Caudate nucleus (tissue), 63 donors: ENCODE measurements at places on chromosomes 4 and X.
A peak's percentile ranks its signal among the peaks of the same experiment; 100 is the strongest.

GRCh38 chrX:153055871-153056749 lies at the start of gene PNMA3:
Gene PNMA3, plus strand, starts transcription at chrX:153056470. Its CDS starts 586 bp downstream, at chrX:153057056.
- no peak for DNase-seq

DNA sequence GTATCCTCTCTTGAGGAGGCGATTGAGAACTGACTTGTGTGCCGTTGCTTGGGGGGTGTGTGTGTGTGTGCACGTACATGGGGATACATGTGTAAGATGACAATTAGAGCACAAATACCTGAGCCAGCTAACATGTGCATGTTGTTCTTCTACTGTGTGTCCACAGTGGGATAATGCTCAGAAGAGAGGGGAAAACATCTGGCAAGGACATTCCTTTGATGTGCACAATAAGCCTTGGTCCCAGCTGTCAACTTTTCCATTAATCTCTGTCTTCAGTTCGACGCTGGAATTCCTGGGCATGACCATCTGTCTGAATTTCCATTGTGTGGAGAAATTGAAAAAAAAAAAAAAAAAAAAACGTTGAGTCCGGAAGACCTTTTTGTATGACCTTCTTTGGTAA lies 592.0 kb upstream of the GALNTL6 start:
- DNase-seq, result no peak

DNA sequence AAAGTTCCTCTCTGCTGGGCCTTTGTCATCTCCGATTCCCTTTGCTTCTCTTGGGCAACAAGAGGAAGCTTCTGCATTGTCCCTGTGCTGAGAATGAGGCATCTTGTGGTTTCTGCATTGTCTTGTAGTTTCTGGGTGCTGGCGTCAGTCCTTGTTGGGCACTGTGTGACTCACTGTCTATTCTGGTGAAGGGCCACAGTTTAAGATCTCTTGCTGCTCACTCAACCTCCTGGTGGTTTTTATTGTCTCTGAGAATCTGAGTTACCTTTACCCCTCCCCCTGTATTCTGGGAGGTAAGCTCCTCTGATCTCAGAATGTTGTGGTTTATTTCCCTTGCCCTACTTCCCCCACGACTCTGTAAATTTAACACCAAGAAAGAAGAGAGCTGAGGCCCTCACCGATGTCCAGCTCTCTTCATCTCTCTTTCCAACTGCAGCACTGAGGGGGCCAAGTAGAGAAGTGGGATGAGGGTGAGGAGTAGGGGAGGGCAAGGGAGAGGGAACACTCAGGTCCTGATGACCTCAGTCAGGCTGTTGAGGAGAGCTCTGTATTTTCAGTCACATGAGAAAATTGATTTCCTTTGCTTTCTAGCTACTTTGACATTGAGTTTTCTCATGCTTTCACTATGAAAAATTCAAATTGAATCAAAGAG lies 441.6 kb upstream of the PITX2 start:
- no peak for DNase-seq

GRCh38 chrX:100864657-100865391 lies 9.3 kb downstream of the NOX1 start:
- no peak for DNase-seq

- no peak for DNase-seq
Observed at GRCh38 chr4:2334826-2335728, 73.2 kb upstream of the MXD4 start.

DNA sequence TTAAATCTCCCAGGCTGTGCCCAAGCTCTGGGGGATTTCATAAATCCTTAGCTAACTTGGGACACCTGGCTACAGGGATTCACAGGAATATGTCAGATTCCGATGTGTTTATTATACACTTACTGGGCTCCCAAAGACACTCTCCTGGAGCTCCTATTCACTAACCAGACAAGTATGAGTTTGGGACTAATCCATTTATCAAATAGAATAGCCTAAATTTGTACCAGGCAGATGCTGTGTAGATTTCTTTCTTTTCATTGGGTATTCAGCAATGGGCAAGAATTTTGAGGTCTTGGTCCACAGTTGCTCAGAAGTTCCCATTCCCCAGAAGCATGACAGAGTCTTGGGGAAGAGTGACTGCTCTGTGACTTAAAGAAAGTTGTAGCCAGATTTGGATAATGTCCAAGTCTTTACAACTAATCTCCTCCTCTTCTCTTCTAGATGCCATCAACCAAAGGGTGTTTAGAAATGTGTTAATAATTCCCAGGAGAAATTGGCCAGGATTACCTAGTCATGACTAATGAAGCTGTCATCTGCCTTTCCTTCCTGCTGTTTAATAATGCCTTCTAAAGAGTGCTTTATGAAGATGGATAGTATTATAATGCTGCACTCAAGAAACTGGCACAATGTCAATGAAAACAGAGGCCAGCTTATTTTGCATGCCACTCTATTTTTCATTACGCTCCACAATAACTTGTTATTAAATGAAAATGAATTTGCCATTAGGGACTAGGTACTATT lies 120.9 kb downstream of the CHIC2 start:
- no peak for DNase-seq

- no peak for DNase-seq
Observed at GRCh38 chr4:155491336-155492120, 114.8 kb upstream of the MAP9 start.

DNA sequence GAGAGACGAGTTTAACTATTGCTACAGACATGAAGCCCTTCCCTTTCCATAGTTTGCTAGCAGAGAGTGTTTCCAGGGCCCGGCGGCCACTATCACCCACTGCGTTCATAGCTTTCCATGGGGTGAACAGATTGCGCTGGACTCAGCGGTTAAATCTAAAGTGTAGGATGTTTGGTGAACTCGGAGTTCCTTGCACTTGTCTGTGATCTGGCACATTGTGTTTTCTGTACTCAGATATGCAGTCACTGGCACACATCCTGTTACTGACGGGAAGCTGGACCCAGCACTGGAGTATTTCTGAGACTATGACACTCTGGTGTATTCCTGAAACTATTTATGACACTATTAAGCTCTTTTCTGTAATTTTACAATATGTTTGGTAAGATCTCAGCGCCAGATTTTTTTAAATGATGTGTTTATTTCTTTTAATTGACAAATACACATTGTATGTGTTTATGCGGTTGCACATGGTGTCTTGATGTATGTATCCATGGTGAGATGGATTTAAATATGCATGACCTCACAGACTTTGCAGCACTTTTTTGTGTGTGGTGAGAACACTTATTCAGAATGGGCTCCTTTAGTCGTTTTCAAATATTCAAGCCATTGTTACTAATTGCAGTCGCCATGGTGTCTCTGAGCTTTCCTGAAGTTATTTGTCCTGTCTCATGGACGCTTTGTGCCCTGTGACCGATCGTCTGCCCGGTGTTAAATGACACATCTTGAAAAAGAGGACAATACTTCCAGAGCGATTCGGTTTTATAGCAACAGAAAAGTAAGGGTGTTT lies 14.1 kb downstream of the CD99 start:
- DNase-seq, result no peak

DNA sequence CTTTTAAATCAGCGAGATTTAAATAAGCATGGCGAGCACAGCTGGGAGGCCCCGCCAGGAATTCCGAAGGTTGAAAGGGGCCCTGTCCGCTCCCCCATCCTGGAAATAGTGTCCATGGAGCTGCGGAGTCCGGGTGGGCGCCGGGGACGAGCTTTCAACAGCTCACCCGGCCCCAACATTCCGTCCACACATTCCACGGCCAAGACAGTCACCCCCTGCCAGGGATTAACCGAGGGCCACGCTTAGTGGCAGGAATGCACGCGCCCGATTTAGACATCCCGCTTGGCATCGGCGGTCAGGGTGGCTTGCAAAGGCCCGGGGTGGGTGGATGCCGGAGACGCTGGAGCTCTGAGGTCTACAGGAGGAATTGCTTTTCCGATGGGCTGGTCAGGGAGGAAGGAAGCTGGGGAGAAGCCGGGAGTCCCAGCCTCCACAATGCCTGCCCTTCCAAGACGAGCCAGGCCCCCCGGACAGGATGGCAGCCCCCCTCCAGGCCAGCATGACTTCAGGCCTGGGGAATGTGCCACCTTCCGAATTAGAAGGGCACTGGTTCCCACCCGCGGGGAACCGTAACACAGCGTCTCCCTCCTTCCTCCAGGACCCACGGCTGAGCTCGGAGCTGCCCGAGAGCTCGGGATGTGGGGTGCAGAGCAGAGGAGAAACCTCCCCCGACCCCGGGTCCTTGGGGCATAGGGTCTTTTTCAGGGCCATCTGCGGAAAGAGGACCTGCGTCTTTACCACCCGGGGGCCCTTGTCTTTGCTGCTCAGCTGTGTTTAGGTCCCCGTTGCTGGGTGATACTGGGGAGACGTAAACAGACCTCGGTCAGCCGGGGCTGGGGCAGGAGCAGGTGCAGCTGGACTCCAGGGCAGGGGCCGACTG lies 26.9 kb upstream of the PPP2R3B start:
- no peak for DNase-seq

DNA sequence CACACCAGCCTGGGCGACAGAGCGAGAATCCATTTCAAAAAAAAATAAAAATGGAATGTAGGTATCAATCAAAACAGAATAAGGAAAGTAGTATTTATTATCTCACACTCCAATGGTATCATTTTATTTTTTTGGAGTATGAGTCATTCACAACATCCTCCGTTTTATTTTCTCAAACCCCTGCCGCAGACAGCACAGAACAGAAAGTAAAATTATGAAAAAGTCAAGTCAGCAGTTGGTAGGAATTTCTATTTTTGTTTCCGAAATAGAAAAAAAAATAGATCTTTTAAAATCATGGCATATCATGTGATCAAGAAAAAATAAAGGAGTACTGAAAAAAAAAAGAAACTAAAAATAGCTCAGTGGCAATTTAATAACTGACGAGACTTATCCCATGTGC lies 490.7 kb upstream of the TENM3 start:
- DNase-seq, result no peak

DNA sequence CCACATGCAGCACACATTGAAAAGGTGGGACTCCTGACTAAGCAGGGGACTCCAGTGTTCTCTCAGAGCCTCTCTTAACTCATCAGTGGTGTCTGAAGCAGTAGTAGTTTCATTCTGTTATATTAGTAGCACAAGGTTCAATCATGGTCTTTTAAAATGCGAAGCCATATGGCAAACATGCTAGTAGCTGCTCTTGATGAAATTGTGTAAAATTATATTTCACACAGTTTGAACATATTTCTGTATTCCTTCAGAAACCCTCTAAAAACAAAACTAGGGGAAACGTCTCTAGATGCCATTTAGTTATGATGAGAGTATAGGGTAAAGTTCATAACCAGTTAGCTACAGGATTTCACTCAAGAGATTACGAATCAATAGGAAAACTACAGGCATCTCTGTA lies 176.9 kb downstream of the DCTD start:
- DNase-seq, result no peak

DNA sequence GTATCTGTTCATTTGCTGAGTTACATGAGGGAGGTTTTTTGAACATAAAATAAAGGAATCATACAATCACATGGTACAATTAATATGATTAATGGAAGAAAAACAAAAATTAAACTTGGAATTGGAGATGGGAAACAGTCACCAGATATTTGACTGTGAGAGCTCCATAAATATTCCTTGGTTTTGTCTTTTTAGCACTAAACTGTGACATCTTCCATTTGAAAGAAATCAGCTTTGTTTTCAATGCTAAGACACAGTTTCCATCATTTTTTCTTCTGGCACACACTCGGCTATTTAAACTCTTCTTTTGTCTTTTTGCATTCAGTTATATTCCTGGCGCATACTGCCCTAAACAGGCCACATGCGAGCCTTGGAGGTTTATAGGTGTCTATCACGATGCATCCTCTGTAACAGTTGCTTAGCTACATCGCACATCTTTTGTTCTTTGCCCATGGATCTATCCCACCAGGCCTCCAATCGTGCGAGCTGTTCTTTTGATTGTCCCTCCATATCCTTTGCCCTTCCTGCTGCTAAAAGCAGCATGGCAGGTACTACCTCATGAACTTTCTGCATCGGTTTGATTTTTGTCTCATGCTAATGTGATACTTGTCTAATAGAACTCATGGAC lies 158.3 kb downstream of the LDB2 start:
- no peak for DNase-seq

GRCh38 chr4:54395013-54395527 lies 166.0 kb downstream of the PDGFRA start:
- DNase-seq, result no peak

GRCh38 chrX:139972629-139973624 lies 7.6 kb upstream of the CXorf66 start:
- DNase-seq, result no peak

- peak; percentile 60 for DNase-seq
Observed at GRCh38 chrX:68249401-68249831, 183.9 kb downstream of the OPHN1 start.

DNA sequence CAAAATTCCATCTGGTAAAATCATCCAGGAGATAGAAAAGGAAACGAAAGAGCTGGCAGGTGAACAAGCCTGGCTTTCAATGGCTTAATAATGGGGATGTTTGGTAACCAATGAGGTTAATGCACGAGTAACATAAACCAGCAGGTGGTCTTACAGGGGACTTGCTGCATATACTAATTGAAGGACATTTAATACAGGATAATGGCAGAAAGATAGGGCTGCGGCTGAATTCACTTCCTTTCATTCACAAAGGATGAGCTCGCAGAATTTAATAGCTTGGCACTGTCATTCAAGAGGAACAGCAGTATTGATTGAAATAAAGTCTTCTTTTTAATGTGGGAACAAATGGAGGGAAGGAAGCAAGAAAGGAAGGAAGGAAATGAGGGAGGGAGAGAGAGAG lies 156.3 kb upstream of the RAI2 start:
- no peak for DNase-seq

DNA sequence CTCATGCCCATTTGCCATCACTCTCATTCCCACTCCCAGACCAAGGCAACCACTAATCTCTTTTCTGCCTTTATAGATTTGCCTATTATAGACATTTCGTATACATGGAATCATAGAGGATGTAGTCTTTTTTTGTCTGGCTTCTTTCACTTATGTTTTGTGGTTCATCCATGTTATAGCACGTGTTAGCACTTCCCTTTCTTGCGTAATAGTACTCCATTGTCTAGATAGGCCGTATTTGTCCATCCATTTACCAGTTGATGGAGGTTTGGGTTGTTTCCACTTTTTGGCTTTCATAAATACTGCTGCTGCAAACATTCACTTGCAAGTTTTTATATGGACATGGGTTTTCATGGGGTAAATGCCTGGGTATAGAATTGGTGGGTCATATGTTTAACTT lies 48.4 kb downstream of the KIF4A start:
- DNase-seq, result no peak

GRCh38 chrX:117987373-117987772 lies 129.2 kb downstream of the KLHL13 start:
- no peak for DNase-seq

GRCh38 chrX:26848511-26848910 lies 614.6 kb downstream of the PPP4R3C start:
- DNase-seq, result no peak

DNA sequence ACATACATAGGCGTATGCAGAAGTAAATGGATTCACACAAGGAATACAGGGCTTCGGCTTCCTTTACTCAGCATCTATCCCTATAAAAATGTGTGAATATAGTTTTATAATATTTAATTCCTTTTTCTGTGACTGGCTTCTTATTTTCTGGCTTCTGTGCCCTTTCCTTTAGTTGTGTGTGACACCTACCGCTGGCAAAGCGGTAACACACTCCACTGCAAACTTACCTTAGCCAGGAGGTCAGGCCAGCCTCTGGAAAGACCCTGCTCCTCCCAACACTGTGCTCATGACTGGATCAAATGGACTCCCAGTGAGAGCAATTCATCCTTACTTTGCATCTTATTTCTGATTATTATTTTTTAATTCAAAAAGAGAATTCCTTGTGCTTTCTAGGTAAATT lies 244.2 kb downstream of the ANK2 start:
- no peak for DNase-seq
